ENCODE measurements at places on chromosomes 4 and X. TPM values are rescaled to one million over a fixed set of nuclear protein-coding genes. Genes with fewer than 3 reads are reported as not detected.

PRDM5 gene
- 5.3 TPM for total RNA-seq

SMR3B gene
- total RNA-seq = not detected

DCAF4L1 gene
- total RNA-seq = 0.29 TPM

PACRGL gene
- total RNA-seq = 18.5 TPM

SH3D19 gene
- total RNA-seq = 57.2 TPM

GRCh38 chr4:139014371-139015268 lies 961 bp upstream of the NOCT start:
- H3K4me3 ChIP-seq = peak overlapping the region; percentile 86
- no peaks in the 10 kb centered on the region for H3K27me3 ChIP-seq
- peak overlapping the region; percentile 100 for H3K27ac ChIP-seq
- H3K36me3 ChIP-seq = no peaks in the 10 kb centered on the region

- no peak overlapping the region for H3K27ac ChIP-seq
- H3K36me3 ChIP-seq = no peaks in the 10 kb centered on the region
- H3K4me3 ChIP-seq = no peak overlapping the region
- DNase-seq = no peak
Observed at GRCh38 chrX:65241059-65241721, 264.9 kb upstream of the ZC4H2 start.

GRCh38 chr4:46550471-46550870 lies 160.5 kb upstream of the GABRA2 start:
- no peaks in the 10 kb centered on the region for H3K27me3 ChIP-seq
- no peak overlapping the region for H3K4me3 ChIP-seq
- H3K27ac ChIP-seq = no peak overlapping the region
- H3K4me1 ChIP-seq = no peaks in the 10 kb centered on the region

DNA sequence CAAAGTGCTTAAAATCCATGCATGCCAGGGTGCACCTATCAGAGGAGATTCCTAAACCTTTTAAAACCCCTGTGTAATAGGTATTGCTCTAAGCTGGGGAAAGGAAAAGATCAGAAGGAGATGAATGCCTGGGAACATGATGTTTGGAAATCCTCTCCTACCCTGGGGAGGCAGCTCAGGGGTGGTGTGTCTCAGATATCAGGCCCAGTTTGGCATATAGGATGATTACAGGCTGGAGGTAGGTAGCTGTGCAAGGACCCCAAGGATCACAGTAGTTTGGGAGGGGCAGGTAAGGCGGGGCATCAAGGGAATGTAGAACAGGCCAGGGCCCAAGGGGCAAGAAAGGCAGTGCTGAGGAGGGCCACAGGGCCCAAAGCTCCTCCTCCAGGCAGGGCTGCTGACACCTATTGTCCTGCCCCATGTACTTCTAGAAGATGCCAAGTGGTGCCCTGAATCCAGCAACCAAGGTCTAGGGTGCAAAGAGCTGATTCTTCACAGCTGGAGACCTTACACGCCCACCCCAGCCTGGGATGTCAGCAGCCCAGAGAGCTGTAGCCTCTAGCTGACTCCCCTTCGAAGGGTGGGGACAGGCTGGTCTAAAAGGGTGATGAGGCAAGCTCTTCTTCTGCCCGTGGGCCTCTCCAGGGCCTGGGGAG lies 17.6 kb downstream of the SASH3 start:
- H3K36me3 ChIP-seq = no peaks in the 10 kb centered on the region
- DNase-seq = no peak
- H3K4me1 ChIP-seq = no peaks in the 10 kb centered on the region

GRCh38 chr4:32251926-32252325 lies 1531.8 kb downstream of the PCDH7 start:
- no peaks in the 10 kb centered on the region for H3K36me3 ChIP-seq
- H3K27me3 ChIP-seq = no peaks in the 10 kb centered on the region
- no peaks in the 10 kb centered on the region for H3K4me1 ChIP-seq

GRCh38 chr4:92263010-92263409 lies 40.8 kb upstream of the GRID2 start:
- DNase-seq = no peak
- no peaks in the 10 kb centered on the region for H3K4me1 ChIP-seq
- no peak overlapping the region for H3K4me3 ChIP-seq
- no peak overlapping the region for H3K27ac ChIP-seq

DNA sequence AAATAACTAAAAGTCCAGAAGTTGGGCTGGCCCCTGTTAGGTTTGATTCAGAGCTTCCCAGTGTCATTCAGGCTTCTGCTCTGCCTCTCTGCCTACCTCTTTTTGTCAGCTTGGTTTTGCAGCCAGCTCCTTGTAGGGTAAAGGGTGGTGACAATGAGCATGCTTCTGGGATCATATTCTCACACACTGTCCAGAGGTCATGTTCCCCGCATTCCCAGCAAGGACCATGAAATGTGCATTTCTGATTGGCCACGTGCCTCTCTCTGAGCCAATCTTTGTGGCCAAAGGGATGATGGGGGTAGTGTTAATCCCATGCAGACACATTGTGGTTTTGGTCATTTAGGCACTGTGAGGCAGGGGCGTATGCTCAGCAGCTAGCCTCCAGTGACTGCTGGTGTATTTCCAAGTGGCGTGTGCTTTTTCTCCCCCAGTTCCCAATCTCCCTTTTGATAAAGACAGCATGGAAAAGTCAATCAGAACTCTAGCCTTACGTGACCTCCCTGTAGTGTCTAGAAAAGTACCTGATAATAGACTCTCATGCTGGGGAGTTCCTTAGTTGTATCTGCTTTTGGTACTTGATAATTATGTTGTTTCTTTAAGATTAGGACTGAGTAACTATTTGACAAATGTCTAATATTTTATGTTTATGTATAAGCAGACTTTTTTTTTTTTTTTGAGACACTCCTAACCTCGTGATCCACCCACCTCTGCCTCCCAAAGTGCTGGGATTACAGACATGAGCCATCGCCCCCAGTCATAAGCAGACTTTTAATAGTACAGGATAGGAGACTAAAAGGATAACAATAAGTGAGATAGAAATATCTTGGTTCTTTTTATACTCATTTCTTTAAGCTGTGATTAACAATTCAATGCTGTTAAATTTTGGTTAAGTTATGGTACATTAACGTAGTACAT lies 57.8 kb downstream of the KIAA0232 start:
- no peaks in the 10 kb centered on the region for H3K27me3 ChIP-seq
- no peak overlapping the region for H3K27ac ChIP-seq
- no peaks in the 10 kb centered on the region for H3K36me3 ChIP-seq

DNA sequence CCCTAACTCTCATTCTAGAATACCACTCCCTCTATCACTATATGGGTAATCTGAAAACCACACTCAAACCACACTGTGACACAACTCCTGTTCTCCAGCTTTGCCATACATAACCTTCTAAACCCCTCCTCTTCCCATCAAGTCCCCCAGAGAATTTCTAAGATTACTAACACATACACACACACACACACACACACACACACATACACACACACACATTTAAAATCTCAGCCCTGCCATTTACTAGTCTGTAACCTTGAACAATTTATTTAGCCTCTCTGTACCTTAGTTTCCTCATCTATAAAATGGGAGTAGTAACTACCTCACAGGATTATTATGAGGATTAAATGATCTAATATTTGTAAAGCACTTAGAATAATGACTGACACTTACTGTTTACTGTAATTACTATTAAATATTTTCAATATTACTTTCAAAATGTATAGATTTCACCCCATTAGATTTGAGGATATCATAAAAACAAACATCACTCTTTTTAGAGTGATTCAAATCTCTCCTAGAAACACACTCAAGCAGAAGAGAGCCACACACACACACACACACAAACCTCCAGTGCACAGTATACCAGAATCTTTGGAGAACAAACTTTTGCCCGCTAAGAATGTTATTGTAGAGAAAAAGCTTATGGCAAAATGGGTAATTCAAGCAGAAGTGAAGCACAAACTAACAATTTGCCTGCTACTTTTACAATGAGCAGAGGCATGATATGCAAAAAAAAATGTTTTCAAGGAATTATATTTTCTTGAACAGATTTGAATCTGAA lies 3.8 kb downstream of the ANKRD50 start:
- H3K4me3 ChIP-seq = peak overlapping the region; percentile 45
- peak; percentile 68 for DNase-seq

GRCh38 chr4:38983291-38983690 lies 48.9 kb downstream of the TMEM156 start:
- no peak for DNase-seq
- peaks cover 21% of the 10 kb centered on the region for H3K4me1 ChIP-seq
- H3K4me3 ChIP-seq = no peak overlapping the region
- no peaks in the 10 kb centered on the region for H3K27me3 ChIP-seq
- H3K27ac ChIP-seq = no peak overlapping the region

DNA sequence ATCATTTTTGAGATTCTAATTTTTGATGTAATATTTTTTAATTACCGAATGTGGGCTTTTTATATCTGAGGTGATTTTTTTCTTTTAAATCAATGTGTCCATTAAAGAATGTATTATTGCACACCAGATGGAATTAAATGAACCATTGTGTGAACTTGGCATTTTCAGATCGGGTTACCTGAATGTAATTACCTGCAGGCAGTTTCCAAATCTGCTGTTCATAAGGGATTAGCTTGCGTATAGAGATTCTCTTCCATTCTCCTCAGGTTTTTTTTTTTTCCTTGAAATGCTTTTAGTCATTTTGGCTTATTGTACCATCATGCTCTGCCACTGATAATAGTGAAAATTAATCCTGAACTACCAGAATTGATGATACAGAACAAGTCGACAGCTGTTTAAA lies 511.5 kb upstream of the ATOH1 start:
- no peak overlapping the region for H3K4me3 ChIP-seq
- no peaks in the 10 kb centered on the region for H3K36me3 ChIP-seq
- DNase-seq = no peak
- H3K27me3 ChIP-seq = no peaks in the 10 kb centered on the region
- no peak overlapping the region for H3K27ac ChIP-seq
- H3K4me1 ChIP-seq = no peaks in the 10 kb centered on the region

DNA sequence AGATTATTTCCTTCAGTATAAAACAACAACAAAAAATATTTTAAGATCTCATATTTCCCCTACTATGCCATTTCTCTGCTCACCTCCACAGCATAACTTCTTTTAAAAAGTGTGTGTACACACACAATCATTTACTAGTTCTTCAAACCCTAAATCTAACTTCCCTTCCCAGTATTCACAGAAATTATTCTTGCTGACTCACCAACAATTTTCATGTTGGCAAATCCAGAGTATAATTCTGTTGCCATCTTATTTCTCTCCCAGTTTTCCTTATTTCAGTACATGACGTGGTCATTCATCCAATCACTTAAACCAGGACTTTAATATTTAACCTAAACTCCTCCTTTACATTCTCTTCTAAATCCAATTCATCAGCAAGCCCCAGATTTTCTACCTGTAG lies 11.4 kb upstream of the RAP1GDS1 start:
- H3K4me1 ChIP-seq = no peaks in the 10 kb centered on the region
- H3K36me3 ChIP-seq = no peaks in the 10 kb centered on the region
- DNase-seq = no peak
- no peaks in the 10 kb centered on the region for H3K27me3 ChIP-seq
- H3K27ac ChIP-seq = no peak overlapping the region
- no peak overlapping the region for H3K4me3 ChIP-seq

- H3K27ac ChIP-seq = no peak overlapping the region
- no peaks in the 10 kb centered on the region for H3K27me3 ChIP-seq
- DNase-seq = peak; percentile 61
- no peak overlapping the region for H3K4me3 ChIP-seq
Observed at GRCh38 chr4:155522201-155522600, 144.4 kb upstream of the GUCY1A1 start.

DNA sequence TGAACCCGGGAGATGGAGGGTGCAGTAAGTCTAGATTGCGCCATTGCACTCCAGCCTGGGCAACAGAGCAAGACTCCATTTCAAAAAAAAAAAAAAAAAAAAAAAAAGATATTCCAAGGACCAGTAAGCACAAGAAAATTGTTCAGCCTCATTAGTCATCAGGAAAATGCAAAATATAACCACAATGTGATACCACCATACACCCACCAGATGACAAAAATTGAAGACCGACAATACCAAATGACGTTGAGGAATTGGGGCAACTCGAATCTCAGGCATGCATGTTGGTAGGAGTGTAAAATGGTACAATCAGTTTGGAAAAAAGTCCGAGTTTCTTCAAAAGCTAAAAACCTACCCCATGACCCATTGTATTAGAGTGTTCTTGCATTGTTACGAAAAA lies 130.2 kb upstream of the FAM9B start:
- peaks cover 21% of the 10 kb centered on the region for H3K4me1 ChIP-seq
- no peak overlapping the region for H3K4me3 ChIP-seq
- peaks cover 3% of the 10 kb centered on the region for H3K27me3 ChIP-seq
- DNase-seq = peak; percentile 24
- H3K36me3 ChIP-seq = no peaks in the 10 kb centered on the region

- H3K4me3 ChIP-seq = no peak overlapping the region
- no peaks in the 10 kb centered on the region for H3K27me3 ChIP-seq
- H3K36me3 ChIP-seq = no peaks in the 10 kb centered on the region
- no peaks in the 10 kb centered on the region for H3K4me1 ChIP-seq
- no peak for DNase-seq
Observed at GRCh38 chrX:39361736-39362135, 560.5 kb downstream of the MID1IP1 start.

- no peak for DNase-seq
- H3K4me1 ChIP-seq = no peaks in the 10 kb centered on the region
- H3K36me3 ChIP-seq = no peaks in the 10 kb centered on the region
- no peak overlapping the region for H3K27ac ChIP-seq
- no peak overlapping the region for H3K4me3 ChIP-seq
- peaks cover 40% of the 10 kb centered on the region for H3K27me3 ChIP-seq
Observed at GRCh38 chrX:140501321-140501720, 3.5 kb downstream of the SOX3 start.

DNA sequence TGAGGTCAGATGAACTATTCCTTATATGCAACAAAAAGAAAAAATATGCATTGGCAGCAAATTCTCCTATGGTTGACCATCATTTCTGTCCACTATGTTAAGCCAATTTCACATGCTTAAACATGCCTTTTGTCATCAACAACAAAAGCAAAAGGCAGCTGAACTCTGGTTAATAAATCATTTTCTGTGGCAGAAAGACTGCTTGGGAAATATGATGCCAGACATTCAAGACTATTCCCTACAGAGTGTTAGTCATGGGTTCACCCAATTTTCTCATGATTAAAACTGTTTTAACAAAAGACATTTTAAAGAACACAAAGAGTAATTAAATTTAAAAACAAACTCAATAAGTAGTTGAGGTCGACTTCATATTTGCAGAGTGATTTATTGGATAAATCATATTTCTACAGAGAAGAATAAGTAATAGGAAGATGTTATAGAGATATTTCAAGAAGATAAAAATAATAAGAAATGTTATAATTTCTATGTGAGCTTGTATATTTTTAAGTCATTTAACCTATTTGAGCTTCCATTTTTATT lies 890.6 kb downstream of the STPG2 start:
- no peak overlapping the region for H3K27ac ChIP-seq
- H3K27me3 ChIP-seq = no peaks in the 10 kb centered on the region
- peak; percentile 1 for DNase-seq
- H3K4me1 ChIP-seq = no peaks in the 10 kb centered on the region

DNA sequence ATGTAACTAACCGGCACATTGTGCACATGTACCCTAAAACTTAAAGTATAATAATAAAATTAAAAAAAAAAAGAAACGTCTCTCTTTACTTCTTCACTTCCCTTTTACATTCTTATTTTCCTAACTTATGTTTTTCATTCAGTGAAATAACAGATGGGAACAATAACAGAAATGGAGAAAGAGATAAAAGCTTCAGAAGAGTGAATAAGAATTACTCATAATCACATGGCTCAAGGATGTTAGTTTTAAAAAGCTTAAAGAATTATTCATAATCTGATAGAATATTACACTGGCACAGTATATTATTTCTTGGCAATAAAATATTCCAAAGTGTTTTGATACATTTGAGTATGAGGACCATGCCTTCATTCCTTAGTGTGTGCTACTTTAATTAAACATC lies 175.6 kb downstream of the COL25A1 start:
- H3K4me1 ChIP-seq = no peaks in the 10 kb centered on the region
- no peaks in the 10 kb centered on the region for H3K36me3 ChIP-seq
- no peak overlapping the region for H3K4me3 ChIP-seq
- H3K27me3 ChIP-seq = no peaks in the 10 kb centered on the region
- DNase-seq = no peak
